Activated T-cell treated with anti-CD3 and anti-CD28 coated beads, Interleukin-2, amount 50 U/mL, for 4 hours (primary cell): ENCODE measurements at places on chromosomes 2 and 18. TPM values are rescaled to one million over a fixed set of nuclear protein-coding genes. Genes with fewer than 3 reads are reported as not detected.
A peak's percentile ranks its signal among the peaks of the same experiment; 100 is the strongest.

DNA sequence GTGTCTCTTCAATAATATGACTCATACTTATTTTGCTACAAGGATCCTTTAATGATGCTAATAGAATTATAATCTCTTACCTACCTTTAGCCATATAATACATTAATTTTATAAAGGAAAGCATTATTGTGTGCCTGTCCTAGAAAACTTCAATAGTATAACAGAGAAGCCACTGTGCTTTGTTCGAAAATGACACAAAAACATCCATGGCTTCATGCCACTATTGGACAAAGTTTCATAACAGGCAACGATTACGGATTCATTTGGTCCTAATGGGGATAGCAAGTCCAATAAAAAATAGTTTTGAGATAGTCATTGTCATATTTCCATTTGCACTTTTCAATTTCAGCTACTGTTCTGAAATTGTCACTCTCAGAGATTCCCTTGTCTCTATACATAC, 52.5 kb upstream of the CCDC150 start:
- DNase-seq: no peak

DNA sequence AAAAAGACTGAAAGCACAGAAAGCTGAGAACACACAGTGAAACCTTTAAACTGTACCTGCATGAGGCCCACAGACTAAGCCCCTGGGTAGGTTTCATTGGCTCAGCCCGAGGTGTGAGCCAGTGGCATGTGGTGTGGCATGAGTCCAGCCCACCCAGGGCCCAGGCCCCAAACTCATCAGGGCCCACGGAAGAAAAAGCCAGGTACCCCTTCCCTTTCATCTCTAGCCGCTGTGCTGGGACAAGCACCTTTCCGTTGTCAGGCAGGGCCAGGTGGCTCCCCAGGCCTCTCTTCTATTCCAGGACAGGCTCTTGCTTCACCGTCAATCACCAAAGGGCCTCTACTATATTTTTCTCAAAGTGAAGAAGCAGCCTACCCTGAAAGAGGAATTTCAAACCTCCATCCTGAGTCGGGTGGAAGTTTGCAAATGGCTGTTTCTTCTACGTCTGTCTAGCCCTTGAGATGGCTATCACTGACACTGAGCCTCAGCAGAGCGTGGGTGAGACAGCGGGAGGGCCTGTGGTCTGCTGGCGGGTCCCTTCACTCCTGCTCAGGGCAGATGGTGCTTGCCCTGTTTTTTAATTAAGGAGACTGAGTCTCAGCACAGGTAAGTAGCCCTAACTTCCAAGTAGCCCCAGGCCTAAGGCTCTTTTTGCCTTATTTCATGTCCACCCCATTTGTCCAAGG, 8.6 kb downstream of the DNAJB2 start:
- no peak for DNase-seq

DNA sequence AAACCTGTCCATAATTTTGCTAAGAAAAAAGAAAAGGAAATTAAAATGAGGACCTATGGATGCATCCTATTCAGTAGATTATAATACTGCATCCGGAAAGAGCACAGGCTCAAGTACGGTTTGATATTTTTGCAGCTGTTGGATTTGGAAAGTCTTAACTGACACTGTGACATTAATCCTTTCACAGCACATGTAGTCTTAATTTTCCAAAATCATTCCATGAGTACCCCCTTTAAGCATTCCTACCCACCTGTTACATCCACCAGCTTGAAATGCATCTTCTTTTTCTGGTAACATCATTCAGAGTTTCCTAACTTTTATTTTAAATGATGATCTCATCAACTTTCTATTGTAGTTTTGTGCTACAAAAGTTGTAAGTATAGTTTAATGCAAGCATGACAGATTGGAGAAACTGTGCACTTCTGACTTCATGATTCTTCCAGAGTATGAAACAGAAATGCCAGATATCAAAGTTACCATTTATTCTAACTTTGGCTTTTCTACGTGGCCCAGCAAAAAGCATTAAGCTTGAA, 113.5 kb downstream of the ESCO1 start:
- no peak for DNase-seq

DNA sequence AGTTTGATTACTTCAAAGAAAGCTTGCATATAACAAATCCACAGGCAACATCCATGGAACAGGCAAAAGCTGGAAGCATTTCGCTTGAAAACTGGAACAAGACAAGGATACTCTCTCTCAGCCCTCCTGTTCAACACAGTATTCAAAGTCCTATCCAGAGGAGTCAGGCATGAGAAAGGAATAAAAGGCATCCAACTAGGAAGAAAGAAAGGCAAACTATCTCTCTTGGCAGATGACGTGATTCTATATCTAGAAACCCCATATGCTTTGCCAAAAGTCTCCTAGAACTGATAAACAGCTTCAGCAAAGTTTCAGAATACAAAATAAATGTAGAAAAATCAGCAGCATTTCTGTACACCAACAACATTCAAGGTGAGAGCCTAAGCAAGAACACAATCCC, 34.1 kb upstream of the MC4R start:
- DNase-seq: no peak

GRCh38 chr18:59293317-59293716, 20.1 kb upstream of the RAX start:
- no peak for DNase-seq

- no peak for DNase-seq
Measured at GRCh38 chr18:46649071-46649862, 7.8 kb downstream of the LOXHD1 start.

DNA sequence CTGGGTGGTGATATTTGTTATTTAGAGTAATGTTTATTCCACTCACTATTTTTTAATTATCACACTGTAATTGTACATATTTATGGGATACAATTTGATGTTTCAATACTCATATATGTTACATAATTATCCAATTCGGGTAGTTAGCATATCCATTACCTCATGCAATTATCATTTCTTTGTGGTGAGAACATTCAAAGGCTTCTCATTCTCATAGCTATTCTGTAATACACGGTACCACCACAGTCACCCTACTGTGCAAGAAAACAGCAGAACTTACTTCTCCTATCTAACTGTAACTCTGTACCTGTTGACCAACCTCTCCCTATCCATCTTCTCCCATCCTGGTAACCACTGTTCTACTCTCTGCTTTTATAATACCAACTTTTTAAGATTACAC, 4.6 kb downstream of the TBC1D8 start:
- no peak for DNase-seq

DNA sequence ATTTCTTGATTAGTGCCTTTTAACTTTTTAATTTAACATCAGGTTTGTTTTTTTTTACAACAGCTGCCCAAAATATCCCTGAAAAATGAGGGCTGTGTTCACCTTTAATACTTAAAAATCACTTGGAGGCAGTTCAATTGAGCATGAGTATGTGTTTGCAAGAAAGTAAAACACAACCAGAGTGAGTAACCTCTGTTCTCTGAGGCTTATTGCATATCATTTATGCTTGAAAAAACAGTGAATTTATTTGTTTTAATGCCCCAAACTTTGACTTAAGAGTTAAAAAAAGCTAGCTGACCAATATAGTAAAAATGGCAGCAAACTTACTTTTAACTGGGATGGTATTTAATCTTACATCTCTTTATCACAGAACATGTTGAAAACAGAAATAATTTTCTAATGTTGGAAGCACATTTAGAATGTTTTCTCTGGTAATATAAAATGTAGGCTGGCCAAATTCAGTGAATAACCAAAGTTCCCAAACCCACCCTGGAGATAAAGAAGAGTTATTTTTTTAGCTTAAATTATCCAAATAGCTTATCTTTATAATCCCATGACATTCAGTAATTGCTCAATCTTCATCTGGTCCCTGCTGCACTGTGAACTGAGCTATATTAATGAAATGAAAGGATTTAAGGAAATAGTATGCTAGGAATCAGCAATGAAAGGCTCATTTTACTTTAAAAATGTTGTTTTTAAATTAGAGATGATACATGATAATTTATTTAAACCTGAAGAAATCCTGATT, 24.8 kb upstream of the EFEMP1 start:
- no peak for DNase-seq

- DNase-seq: no peak
Measured at GRCh38 chr18:35880788-35881455, 91.6 kb upstream of the RMP24 start.

GRCh38 chr2:96860065-96861029, 2.5 kb upstream of the ANKRD39 start:
- peak; percentile 50 for DNase-seq

DNA sequence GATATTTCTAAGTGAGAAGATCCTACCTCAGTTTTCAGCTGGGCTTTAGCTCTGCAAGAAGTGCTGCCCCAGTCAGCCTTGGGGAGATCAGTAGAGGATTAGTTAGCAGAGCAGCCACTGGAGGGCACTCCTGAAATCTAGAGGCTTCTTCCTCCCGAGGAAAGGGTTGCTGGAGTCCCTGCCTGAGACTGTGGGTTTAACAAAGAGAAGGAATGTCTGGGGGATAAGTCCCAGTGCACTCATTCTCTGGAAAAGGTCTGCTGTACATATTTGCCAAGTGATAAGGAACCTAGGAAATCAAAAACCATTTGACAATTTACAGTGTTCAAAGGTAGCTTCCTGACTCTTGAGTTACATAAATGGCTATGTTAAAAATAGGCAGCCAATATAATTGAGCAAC, 207.2 kb downstream of the SLC8A1 start:
- no peak for DNase-seq

DNA sequence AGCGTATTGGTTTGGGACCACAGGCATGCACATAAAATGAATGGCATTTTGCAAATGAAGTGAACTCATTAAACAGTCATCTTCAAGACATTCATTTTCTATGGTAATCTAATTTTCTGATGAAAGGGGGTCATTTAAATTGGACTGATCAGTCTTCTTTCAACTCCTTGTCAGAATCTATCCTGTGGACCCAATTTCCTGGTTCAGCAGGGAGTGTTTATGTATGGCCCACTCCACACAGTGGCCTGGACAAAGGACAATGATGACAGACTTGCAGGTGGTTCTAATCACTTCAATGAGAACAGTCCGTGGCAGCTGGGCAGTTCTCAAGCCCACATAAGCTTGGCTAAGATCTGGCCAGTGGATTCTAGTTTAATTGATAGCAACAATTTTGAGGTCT, 448.1 kb downstream of the DCDC2C start:
- no peak for DNase-seq

GRCh38 chr2:64383016-64383591, 70.9 kb upstream of the LGALSL start:
- no peak for DNase-seq

DNA sequence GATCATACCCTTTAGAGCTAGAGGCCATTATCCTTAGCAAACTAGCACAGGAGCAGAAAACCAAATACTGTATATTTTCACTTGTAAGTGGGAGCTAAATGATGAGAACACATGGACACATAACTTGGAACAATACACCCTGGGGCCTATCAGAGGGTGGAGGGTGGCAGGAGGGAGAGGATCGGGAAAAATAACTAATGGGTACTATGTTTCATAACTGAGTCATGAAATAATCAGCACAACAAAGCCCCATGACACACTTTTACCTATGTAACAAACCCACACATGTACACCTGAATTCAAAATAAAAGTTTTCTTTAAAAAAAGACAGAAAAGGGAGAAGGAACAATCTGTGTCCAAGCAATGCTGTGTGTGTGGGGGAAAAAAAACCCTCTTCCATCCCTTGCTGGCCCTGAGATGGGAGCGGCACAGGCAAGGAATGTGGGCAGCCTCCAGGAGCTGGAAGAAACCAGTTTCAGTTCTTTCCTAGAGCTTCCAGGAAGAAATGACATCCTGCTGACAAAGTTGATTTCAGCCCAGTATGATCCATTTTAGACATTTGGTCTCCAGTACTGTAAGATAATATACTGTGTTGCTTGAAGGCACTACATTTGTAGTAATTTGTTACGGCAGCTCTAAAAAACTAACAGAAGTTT, 458.7 kb upstream of the CNTNAP5 start:
- no peak for DNase-seq

DNA sequence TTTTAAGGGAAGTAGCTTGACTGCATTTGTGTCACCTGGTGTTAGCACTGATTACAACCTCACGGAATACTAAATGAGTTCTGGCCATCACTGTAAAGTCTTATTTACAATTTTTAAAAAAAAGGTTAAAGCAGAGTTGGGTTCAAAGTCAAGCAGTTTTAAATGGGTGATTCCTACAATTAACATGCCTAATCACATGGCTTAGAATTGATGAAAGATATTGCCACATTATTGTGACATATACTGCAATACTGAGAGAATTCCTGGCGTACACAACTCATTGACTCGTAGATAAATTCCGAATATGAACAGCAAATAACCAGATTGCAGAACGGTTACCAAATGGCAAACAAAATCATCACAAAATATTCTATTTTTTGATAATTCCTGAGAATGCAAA, 34.2 kb downstream of the ROCK2 start:
- DNase-seq: no peak

DNA sequence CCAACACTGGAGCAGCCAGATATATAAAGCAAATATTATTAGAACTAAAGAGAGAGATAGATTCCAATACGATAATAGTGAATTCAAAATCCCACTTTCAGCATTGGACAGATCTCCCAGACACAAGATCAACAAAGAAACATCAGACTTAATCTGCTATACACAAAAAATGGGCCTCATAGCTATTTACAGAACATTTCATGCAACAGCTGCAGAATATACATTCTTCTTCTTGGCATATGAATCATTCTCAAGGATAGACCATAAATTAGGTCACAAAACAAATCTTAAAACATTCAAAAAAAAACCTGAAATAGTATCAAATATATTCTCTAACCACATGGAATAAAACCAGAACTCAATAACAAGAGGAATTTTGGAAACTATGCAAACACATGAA, 23.8 kb upstream of the BAZ2B start:
- DNase-seq: no peak

DNA sequence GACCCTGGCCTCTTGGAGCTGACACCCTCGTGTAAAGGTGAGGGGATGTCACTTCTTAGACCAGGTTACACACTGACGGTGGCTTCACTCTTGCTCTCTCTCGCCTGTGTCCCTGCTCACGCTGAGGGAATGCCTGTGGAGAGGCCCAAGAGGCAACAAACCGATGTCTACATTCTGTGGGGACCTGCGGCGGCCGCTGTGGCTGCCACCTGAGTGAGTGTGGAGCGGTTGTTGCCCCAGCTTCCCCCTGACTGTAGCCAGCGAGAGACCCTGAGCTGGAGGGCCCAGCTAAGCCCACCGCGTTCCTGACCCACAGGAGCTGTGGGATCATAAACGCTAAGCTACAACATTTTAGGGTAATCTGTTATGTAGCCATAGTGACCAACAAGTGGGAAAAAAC, 55.7 kb upstream of the ASAP2 start:
- DNase-seq: no peak

DNA sequence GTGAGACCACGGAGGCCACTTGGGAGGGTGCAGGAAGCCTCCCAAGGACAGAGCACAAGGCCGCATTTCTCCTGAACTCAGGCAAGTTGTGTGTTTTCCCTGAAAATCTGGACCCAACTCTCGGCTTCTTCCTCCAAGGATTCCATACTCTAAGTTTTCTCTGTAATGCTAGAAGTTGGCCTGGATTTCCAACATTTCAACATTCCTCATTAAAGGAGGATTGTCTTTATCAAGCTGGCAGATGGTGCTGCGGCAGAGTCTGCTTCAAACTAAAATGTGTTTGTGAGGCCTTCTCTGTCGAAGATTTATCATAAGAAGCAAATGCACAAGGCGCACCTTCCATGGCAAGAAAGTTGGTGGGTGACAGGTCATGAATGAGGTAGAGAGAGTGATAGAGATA, 94.4 kb upstream of the SATB2 start:
- no peak for DNase-seq

The DSG4 gene
- not detected for total RNA-seq

The SNORC gene
- total RNA-seq: 1.7 TPM

The NAT8 gene
- total RNA-seq: not detected

The MARCHF4 gene
- total RNA-seq: not detected

The TMEM37 gene
- not detected for total RNA-seq

The MPP4 gene
- not detected for total RNA-seq

The FAM228B gene
- total RNA-seq: 3.1 TPM

The CCL20 gene
- 141 TPM for total RNA-seq

The HJURP gene
- 4.3 TPM for total RNA-seq
